T-helper 2 cell treated with Interferon-gamma antibody and Interleukin-4, amounts not matched to agents 5 μg/mL and 100 μg/mL, for 36 hours (primary cell): ENCODE measurements at places on chromosomes 16 and 17.

- no peak overlapping the region for H3K4me3 ChIP-seq
Measured at GRCh38 chr16:80202831-80203413, 337.9 kb upstream of the DYNLRB2 start.

- no peaks in the 10 kb centered on the region for H3K36me3 ChIP-seq
- H3K27ac ChIP-seq, result no peak overlapping the region
- H3K27me3 ChIP-seq, result no peaks in the 10 kb centered on the region
- peaks cover 7% of the 10 kb centered on the region for H3K4me1 ChIP-seq
- no peak for DNase-seq
Measured at GRCh38 chr17:50188531-50188920, 12.9 kb downstream of the COL1A1 start.

DNA sequence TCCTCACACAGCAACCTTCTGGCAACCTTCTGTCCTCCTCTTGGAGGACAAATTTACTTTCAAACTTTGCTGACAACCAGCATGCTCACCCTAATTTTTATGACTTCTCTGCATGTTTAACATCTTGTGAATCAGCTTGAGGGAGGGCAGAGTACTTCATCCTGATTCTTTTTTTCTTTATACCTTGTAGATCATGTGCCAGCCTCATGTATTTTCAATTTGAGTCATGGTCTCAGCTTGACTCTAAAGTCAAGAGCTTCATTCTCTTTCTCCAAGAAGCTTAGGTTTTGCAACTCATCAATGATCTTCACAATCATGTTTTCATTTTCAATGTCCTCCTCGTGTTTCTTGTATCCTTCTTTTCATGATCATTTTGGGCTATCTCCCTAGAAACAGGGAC, 3.6 kb upstream of the KRTAP9-7 start:
- H3K4me1 ChIP-seq, result no peaks in the 10 kb centered on the region
- DNase-seq, result no peak
- H3K4me3 ChIP-seq, result no peak overlapping the region
- no peaks in the 10 kb centered on the region for H3K36me3 ChIP-seq
- peaks cover 5% of the 10 kb centered on the region for H3K27me3 ChIP-seq
- no peak overlapping the region for H3K27ac ChIP-seq

- peaks cover 21% of the 10 kb centered on the region for H3K4me1 ChIP-seq
- H3K4me3 ChIP-seq, result peak overlapping the region; percentile 10
- no peak for DNase-seq
- H3K27ac ChIP-seq, result no peak overlapping the region
- H3K27me3 ChIP-seq, result no peaks in the 10 kb centered on the region
Measured at GRCh38 chr17:79832218-79833109, 6.8 kb downstream of the CBX4 start.

DNA sequence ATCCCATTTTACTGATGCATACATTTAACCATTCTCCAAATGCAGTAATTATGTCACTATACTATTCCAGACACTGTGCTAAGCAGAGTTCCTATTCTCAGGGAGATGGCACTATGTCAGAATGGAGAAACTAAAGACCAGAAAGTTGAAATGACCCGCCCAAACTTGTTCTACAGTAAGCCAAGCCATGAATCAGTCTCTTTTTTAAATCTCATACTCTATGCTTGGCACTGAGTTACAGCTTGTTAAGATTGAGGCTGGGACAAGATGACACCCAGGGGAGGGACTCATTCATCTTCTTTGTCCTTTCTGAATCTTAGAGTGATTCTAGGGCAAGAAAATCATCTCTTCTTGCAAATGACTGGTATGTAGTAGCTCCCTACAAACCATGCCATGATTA, 247.0 kb upstream of the CCL2 start:
- H3K27me3 ChIP-seq, result no peaks in the 10 kb centered on the region
- H3K4me1 ChIP-seq, result no peaks in the 10 kb centered on the region
- no peaks in the 10 kb centered on the region for H3K36me3 ChIP-seq
- H3K4me3 ChIP-seq, result no peak overlapping the region
- DNase-seq, result no peak

DNA sequence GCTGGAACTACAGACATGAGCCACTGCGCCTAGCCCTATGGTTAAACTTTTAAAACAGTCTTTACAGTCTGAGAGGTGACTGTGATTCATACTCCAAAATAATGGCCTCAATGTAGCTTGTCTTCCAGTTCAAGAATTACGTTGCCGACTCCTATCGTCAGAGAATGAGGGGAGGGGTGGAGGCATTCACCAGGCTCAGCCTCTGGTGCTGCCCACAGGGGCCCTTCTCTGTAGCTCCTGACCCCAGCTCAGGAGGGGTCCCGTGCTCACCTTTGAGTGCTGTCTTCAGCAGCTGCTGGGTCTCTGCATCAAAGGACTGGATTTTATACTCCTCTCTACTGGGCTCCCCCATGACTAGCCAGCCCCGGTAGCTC, 1.2 kb downstream of the MIF4GD start:
- no peak for DNase-seq
- H3K4me1 ChIP-seq, result peaks cover 30% of the 10 kb centered on the region
- peak overlapping the region; percentile 86 for H3K4me3 ChIP-seq
- H3K27ac ChIP-seq, result peak overlapping the region; percentile 91
- H3K27me3 ChIP-seq, result no peaks in the 10 kb centered on the region

DNA sequence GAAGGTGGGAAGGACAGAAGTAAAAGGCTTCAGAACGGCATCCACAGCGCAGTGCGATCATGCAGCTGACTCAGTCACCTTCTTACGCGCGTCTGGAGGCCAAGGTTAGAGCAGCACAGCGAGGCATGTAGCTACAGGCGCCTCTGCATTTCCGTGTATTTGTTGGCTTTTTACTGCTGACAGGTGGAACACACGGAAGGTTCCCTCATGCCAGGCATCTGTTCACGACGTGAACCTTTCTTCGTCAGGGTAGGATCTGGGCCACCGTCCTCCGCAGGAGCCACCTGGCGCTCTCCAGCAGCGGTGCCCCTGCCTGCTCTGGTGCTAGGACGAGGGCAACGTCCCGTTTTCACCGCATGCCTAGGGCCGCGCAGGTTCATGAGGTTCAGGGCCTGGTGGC, 15.3 kb downstream of the TMEM204 start:
- H3K4me1 ChIP-seq, result peaks cover 11% of the 10 kb centered on the region
- DNase-seq, result no peak
- no peak overlapping the region for H3K27ac ChIP-seq

- H3K36me3 ChIP-seq, result peaks cover 10% of the 10 kb centered on the region
- no peaks in the 10 kb centered on the region for H3K27me3 ChIP-seq
- H3K27ac ChIP-seq, result peak overlapping the region; percentile 92
- peak overlapping the region; percentile 99 for H3K4me3 ChIP-seq
Measured at GRCh38 chr16:57186872-57187854, 1.0 kb downstream of the RSPRY1 start.

- no peaks in the 10 kb centered on the region for H3K4me1 ChIP-seq
- DNase-seq, result no peak
- H3K27ac ChIP-seq, result no peak overlapping the region
- H3K4me3 ChIP-seq, result no peak overlapping the region
- H3K36me3 ChIP-seq, result no peaks in the 10 kb centered on the region
Measured at GRCh38 chr17:20122254-20122879, 113.2 kb downstream of the SPECC1 start.

DNA sequence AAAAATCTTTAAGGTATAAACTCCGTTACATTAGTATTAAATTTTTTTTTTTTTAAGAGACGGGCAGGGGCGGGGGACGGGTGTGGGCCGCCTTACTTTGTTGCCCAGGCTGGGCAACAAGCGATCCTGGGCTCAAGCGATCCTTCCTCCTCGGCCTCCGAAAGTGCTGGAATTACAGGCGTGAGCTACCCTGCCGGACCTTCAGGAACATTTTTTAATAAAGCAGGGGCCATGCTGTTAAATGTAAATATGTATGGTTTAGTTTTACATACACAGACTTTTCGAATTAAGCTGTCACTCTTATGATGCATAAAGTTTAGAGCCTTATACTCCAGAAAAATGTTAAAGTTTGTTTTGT, 2.4 kb downstream of the PPM1D start:
- H3K36me3 ChIP-seq, result peaks cover 11% of the 10 kb centered on the region
- DNase-seq, result no peak
- H3K27me3 ChIP-seq, result no peaks in the 10 kb centered on the region
- no peak overlapping the region for H3K27ac ChIP-seq

GRCh38 chr17:82013341-82013740, 9.3 kb downstream of the CENPX start:
- H3K27ac ChIP-seq, result no peak overlapping the region
- H3K27me3 ChIP-seq, result no peaks in the 10 kb centered on the region
- no peak for DNase-seq
- no peak overlapping the region for H3K4me3 ChIP-seq
- H3K4me1 ChIP-seq, result no peaks in the 10 kb centered on the region
